ENCODE measurements at places on chromosomes 11 and 22.

DNA sequence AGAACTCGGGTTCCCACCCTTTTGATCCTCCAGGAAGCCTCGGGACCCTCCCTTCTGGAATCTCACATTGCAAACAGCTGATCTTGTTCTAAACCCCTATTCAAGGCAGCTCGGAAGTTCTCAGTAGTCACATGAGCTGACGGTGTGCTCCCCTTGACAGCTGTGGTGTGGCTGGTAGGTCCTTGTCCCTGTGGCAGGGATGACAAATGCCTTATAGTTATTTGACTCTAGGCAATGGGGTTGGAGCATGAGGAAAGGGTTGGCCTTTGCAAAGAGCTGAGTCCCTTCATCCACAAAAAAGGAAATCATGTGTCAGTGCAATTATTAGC is 23.6 kb downstream of the EIF4G2 start:
- DNase-seq: no peak

DNA sequence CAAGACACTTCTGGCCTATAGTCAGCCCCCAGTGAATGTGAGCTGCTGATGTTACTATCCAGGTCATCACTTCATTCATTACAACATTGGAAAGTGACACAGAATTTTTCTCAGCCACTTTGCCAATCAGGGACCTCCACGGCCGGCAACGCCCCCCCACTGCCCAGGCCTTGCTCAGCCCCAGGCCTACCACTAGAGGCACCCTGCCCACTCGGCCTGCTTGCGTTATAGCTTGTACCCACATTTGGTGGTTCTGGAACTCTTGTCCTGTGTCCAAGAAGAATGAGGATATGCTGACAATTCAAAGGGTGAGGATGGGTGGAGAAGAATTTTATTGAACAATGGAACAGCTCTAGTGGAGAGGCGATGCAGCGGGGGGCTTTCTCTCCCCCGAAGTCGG is 96.2 kb downstream of the TSPAN18 start:
- no peak for DNase-seq

GRCh38 chr11:83694191-83694910 is 408.2 kb upstream of the CCDC90B start:
- no peak for DNase-seq

DNA sequence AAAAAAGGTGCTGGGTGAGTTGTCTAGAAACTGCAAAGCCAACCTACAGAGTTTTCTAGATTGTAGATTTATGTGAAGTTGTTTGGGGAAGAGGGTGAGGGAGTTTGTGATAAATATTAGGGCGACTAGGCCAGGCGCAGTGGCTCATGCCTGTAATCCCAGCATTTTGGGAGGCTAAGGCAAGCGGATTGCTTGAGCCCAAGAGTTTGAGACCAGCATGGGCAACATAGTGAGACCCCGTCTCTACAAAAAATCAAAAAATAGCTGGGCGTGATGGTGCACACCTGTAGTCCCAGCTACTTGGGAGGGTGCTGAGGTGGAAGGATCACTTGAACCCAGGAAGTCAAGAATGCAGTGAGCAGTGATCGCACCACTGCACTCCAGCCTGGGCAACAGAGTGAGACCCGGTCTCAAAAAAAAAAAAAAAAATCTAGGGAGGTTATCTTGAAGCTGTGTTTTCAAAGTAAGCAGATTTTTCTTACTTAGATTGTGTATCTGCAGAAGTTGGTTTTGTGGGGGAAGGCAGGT is 844 bp downstream of the APOL6 start:
- DNase-seq: no peak

DNA sequence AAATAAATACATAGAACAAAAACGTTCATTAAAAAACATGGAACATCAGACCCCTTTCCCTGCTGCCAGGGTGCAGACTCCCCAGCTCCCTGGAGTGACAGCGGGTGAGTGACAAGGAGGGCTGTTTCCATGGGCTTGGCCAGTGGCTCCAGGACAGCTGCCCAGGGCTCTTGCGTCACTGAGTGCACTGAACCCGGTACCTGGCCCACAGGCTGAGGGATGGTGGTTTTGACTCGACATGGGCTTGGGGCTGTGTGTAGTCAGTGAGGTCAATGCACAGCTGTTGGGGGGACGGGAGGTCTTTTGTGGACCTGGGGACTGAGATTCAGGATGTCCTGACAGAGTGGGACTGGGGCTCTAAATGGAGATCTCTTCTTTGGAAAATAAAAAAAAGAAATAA is 142.1 kb upstream of the B3GAT1 start:
- no peak for DNase-seq

DNA sequence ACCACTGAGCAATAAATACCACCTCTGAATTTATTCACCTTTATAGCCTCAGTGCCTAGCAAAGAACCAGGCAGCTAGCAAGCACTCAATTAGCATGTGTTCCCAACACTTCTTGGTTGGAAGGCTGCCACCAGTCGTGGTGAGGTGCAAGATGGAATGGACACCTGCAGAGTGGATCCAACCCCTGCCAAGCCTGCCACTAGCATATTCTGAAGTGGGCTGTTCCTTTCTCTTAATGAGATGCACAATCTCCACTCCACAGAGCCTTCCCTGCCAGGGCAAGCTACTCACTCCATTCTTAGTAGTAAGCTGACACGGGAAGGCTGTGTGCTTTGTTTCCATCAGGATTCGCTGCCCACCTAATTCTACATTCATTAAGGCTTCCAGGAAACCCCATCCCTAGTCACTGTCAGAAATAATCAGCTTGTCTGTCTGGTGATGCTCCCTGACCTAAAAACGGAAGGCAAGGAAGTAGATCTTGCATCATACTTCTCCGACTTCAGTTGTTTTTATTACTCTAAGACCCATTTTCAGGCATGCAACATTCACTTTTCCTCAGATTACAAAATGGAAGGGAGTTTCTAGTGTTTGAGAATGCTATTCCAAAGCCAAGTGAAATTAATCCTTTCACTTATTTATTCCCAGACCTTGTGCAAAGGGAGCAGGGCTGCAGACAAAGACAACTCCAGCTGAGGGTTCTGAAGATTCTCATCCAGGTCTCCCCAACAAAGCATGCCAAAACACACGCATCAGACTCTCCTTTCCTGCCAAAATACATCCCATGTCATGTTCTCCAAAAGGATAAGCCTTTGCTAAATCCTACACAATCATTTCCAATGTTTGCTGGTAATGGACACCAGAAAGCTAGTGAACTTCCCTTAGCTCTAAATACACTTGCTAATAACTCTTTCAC is 128.0 kb downstream of the TENM4 start:
- no peak for DNase-seq

GRCh38 chr11:123145661-123146060 is 49.4 kb downstream of the CLMP start:
- no peak for DNase-seq

GRCh38 chr22:25061605-25062376 is 109.3 kb downstream of the KIAA1671 start:
- DNase-seq: no peak

GRCh38 chr22:48721395-48721669 is 1106.3 kb downstream of the BRD1 start:
- no peak for DNase-seq

DNA sequence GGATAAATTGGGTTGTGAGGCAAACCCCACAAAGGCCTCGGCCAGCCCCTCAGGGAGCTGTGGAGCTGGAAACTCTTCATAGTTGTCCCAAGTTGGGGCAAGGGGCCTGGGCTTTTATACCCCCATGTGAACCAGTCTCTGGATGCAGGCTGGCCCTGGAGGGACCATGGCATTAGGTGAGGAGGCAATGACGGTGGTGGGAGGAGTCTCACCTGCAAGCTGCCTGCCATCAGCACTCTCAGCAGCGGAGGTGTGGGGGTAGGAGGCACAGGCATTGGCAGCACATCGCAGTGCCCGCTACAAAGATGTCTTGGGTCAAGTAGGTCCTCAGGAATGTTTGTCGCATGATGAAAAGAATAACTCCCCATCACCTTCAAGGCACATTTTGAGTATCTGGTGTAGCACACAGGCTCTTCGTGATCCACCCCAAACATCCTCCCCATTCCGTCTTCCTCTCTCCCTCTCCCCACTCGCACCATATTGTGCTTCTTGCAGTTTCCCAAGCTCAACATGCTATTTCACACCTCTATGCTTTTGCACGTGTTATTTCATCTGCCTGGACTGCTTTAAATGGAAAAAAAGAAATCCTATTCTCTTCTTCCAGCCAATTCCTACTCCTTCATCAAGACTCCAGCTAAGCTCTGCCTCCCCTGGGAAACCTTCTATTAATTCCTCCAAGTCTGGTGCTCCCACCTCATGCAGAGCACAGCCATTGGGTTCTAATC is 18.1 kb upstream of the TSKU start:
- DNase-seq: no peak

- DNase-seq: no peak
Observed at GRCh38 chr11:130598433-130598832, 150.0 kb downstream of the ADAMTS15 start.

DNA sequence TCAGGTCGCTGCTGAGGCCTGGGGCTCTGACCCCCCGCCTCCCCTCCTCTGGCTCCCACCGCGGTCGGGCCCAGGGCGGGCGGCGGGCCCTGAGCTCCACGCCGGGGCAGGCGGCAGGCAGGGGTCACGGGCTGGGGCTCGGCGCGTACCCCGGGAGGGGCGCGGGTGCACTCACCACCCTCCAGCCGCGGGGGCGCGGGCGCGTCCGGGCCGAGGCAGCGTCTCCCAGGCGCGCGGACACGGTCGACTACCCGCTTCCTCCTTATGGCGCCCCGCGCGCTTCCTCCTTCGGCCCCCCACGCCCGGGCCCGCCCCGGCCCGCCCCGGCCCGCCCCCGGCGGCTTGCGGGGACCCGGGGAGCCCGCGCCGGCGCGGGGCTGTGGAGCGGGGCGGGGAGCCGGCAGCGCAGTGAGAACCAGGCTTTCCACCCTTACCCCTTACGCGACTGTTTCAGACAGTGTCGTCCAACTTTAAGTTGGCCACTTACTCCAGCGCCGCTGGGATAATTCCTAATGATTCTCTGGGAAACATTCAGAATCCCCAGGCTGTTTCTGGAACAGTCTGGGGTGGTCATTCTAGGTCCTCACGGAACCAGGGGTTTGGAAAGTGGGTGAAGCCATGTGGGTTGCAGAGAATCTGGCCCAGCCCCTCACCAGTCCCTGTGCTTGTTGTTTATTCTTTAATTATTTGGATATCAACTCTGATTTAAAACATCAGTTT is at the start of gene BID:
Gene BID, minus strand, starts transcription at position 264 of the 720 bp plus-strand sequence. CDS start 24,353 bp downstream, outside the sequence.
- no peak for DNase-seq

GRCh38 chr22:46453006-46453828 is 84.2 kb downstream of the CELSR1 start:
- no peak for DNase-seq

GRCh38 chr22:37433786-37434185 is 6.5 kb upstream of the ELFN2 start:
- no peak for DNase-seq

GRCh38 chr22:35502836-35503235 is 37.8 kb upstream of the RASD2 start:
- DNase-seq: no peak
